ENCODE measurements at places on chromosomes 3 and 15. TPM values are rescaled to one million over a fixed set of nuclear protein-coding genes. Genes with fewer than 3 reads are reported as not detected.

GRCh38 chr3:99410789-99411311 lies 227.5 kb upstream of the COL8A1 start:
- no peak overlapping the region for H3K27ac ChIP-seq
- no peaks in the 10 kb centered on the region for H3K27me3 ChIP-seq
- no peaks in the 10 kb centered on the region for H3K4me1 ChIP-seq
- no peak overlapping the region for H3K4me3 ChIP-seq
- H3K36me3 ChIP-seq, result no peaks in the 10 kb centered on the region

GRCh38 chr15:68614286-68615035 lies 35.7 kb downstream of the CORO2B start:
- no peak for DNase-seq
- H3K36me3 ChIP-seq, result no peaks in the 10 kb centered on the region

OXTR gene
- total RNA-seq, result 1.6 TPM

- no peak overlapping the region for H3K27ac ChIP-seq
- H3K4me1 ChIP-seq, result no peaks in the 10 kb centered on the region
- H3K36me3 ChIP-seq, result no peaks in the 10 kb centered on the region
- no peak for DNase-seq
- no peak overlapping the region for H3K4me3 ChIP-seq
- no peaks in the 10 kb centered on the region for H3K27me3 ChIP-seq
These were observed 11.4 kb downstream of the CD86 start for GRCh38 chr3:122066331-122067213.

DNA sequence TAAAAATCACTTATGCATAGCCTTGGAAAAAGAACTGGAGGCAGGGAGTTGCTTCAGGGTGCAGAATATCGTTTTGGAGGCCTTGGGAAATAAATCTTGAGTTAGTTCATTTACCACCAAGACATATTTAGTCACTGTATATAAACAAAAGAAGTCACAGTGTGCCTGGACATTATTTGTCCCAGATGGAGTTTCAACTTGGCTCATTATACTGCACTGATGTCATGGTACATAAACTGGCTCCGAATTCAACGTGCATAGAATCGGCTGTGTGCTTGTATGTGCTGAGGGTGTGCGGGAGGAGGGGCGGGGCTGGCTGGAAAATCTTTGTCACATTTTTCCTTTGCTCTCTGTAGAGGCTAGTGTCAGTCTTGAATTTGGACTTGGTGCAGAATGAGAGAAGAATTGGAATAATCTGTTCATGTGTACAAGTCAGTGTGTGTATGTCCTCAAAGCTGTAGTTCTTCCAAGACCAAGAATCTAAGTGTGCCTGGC lies 86.6 kb downstream of the FNDC3B start:
- H3K36me3 ChIP-seq, result no peaks in the 10 kb centered on the region
- no peaks in the 10 kb centered on the region for H3K27me3 ChIP-seq
- peak overlapping the region; percentile 71 for H3K27ac ChIP-seq
- DNase-seq, result peak; percentile 67
- H3K4me3 ChIP-seq, result no peak overlapping the region
- H3K4me1 ChIP-seq, result peaks cover 56% of the 10 kb centered on the region

UPK1B gene
- 9.0 TPM for total RNA-seq

- H3K36me3 ChIP-seq, result peaks cover 4% of the 10 kb centered on the region
- H3K4me1 ChIP-seq, result no peaks in the 10 kb centered on the region
- no peak overlapping the region for H3K4me3 ChIP-seq
- no peak overlapping the region for H3K27ac ChIP-seq
These were observed 24.0 kb downstream of the TFRC start for GRCh38 chr3:196057760-196058331.

- no peaks in the 10 kb centered on the region for H3K27me3 ChIP-seq
- no peaks in the 10 kb centered on the region for H3K36me3 ChIP-seq
- H3K4me3 ChIP-seq, result no peak overlapping the region
- H3K27ac ChIP-seq, result no peak overlapping the region
- DNase-seq, result no peak
- no peaks in the 10 kb centered on the region for H3K4me1 ChIP-seq
These were observed 74.9 kb downstream of the SEMA6D start for GRCh38 chr15:47792231-47792630.

GRCh38 chr3:20141851-20142250 lies 44.2 kb downstream of the SGO1 start:
- no peaks in the 10 kb centered on the region for H3K36me3 ChIP-seq
- DNase-seq, result peak; percentile 26
- H3K27me3 ChIP-seq, result no peaks in the 10 kb centered on the region
- H3K27ac ChIP-seq, result no peak overlapping the region

DNA sequence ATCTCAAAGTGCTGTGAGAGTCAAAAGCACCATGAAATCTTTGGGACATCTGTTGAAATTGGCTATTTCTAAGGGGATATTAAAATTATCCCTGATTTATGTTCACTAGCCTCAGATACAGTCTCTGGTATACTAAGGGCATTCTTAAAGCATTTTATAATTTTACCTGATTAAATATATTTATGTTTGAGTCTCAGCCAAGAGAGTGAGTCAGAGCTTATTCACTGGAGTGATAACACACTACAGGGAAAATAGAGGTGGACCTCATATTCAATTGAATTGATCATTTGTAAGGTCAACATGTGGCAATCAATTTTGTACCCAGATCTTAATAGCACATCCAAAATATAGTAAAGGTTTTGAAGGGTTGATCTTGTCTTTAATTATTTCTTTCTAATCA lies 733.6 kb downstream of the EPHA3 start:
- no peak for DNase-seq
- no peaks in the 10 kb centered on the region for H3K27me3 ChIP-seq
- H3K4me3 ChIP-seq, result no peak overlapping the region
- no peak overlapping the region for H3K27ac ChIP-seq
- H3K36me3 ChIP-seq, result no peaks in the 10 kb centered on the region
- no peaks in the 10 kb centered on the region for H3K4me1 ChIP-seq

DNA sequence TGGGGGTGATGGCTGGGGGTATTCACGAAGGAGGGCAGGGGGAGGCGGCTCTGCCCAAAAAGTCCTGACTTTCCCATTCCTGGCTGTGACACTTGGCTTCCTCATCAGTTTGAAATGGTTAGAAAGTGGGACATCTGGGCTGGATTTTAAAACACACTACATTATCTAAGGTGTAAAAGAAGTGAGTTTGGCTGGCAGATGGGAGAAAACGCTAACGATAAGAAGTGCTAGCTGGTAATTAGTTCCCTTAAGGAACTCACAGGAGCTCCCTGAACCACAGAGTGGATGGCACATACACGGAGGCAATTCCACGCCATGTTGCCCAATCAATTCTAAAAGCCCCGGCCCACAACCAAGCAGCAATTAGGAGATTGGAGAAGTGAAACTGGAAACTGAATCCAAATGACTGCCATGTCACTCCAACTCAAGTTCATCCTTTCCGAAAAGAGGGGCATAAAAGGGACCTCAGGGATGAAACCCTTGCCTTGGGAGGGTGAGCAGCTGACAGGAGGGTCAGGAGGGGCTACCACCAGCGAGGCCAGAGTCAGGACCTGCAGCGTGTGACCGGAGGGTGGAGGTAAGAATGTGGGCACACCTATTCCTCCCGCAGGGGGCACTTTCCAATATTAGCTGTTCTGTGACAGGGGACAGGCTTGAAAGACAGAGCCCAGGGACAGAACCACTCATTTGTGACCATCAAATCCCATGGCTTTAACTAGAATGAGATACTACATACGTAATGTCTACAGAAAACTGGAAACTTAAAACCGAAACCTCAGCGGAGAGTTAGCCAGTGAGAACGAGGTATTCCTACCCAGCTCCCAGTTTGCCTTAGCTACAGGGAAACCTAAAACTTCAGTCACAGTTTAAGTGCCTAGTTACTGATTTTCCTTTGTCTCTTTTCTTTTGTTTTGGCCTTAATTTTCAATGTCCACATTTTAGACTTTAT lies 95.3 kb upstream of the OXTR start:
- no peaks in the 10 kb centered on the region for H3K4me1 ChIP-seq
- no peaks in the 10 kb centered on the region for H3K36me3 ChIP-seq
- DNase-seq, result no peak
- no peak overlapping the region for H3K27ac ChIP-seq

NSMCE3 gene
- 15.1 TPM for total RNA-seq

- peaks cover 3% of the 10 kb centered on the region for H3K4me1 ChIP-seq
- H3K4me3 ChIP-seq, result no peak overlapping the region
- H3K27ac ChIP-seq, result peak overlapping the region; percentile 61
- no peaks in the 10 kb centered on the region for H3K36me3 ChIP-seq
- DNase-seq, result peak; percentile 54
- no peaks in the 10 kb centered on the region for H3K27me3 ChIP-seq
These were observed 159.0 kb upstream of the IL12A start for GRCh38 chr3:159829539-159830227.

- peaks cover 10% of the 10 kb centered on the region for H3K4me1 ChIP-seq
- no peaks in the 10 kb centered on the region for H3K36me3 ChIP-seq
- DNase-seq, result no peak
- no peak overlapping the region for H3K27ac ChIP-seq
- H3K4me3 ChIP-seq, result no peak overlapping the region
These were observed 103.8 kb downstream of the IQCH start for GRCh38 chr15:67358391-67358790.

SLC51B gene
- 6.5 TPM for total RNA-seq

DLEC1 gene
- 0.68 TPM for total RNA-seq

DNA sequence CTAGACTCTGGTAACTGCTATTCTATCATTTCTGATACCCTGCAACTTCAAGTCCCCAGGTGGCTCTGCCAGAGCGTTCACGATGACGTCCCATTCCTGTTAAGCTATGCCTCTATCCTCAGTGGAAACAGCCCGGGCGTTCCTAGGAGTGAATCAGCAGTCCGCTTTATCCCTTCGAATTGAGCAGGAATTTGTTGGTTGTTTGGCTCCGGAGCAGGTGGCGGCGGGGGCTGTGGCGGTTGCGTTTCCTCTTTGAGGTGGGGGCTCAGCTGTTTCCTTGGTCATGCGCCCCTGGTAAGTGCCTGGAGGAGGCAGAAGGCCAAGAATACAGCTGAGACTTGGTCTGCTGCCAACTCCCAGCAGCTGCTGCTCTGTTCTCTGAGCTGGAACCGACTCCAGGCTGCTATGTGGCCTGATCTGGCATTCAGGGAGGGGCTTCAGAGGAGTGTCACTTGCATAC lies 25.2 kb downstream of the ARPP21 start:
- no peaks in the 10 kb centered on the region for H3K4me1 ChIP-seq
- H3K4me3 ChIP-seq, result no peak overlapping the region
- peak; percentile 30 for DNase-seq
- no peak overlapping the region for H3K27ac ChIP-seq
- no peaks in the 10 kb centered on the region for H3K36me3 ChIP-seq

DNA sequence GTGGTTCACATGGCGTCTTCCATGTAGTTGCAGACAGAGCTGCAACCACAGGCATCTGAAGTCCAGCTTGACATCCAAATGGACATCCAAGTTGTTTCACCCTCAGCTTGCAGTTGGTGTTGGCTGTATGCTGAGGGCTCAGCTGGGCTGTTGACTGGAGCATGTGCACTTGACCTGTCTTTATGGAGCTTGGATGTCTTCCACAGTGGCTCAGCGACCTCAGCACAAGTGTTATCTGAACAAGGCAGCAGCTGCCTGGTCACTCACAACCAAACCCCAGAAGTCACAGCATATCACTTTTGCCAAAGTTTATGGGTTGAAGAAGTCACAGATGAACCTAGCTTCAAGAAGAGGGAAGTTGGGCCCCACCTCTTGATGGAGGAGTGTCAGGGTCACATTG lies 92.9 kb downstream of the TPRA1 start:
- H3K4me3 ChIP-seq, result no peak overlapping the region
- H3K27ac ChIP-seq, result no peak overlapping the region
- no peaks in the 10 kb centered on the region for H3K27me3 ChIP-seq
- no peak for DNase-seq

- DNase-seq, result no peak
- no peaks in the 10 kb centered on the region for H3K36me3 ChIP-seq
- peak overlapping the region; percentile 27 for H3K4me3 ChIP-seq
These were observed 1.6 kb upstream of the GOLM2 start for GRCh38 chr15:44286814-44287452.

BTLA gene
- total RNA-seq, result not detected

PCLAF gene
- 21.2 TPM for total RNA-seq

DNA sequence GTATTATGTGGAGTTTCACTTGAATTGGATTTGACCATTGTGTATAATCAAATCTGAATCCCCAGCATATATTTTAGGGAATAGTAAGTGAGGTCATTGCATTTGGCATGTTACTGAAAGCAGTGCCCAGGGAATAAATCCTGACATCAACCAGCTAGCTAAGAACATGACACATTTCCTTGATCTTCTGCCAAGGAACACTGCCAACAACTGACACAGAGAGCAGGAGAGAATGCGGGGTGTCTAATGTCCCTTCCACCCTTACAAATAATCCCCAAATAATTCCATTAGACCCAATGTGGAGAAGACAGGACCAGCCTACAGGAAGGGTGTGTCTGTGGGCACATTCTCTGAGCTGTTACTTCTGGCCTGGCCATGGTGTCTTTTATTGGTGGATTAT lies 30.6 kb upstream of the UBE3A start:
- no peak for DNase-seq
- no peak overlapping the region for H3K4me3 ChIP-seq
- H3K27me3 ChIP-seq, result no peaks in the 10 kb centered on the region
- H3K27ac ChIP-seq, result no peak overlapping the region
- H3K36me3 ChIP-seq, result no peaks in the 10 kb centered on the region

PDIA5 gene
- 82.0 TPM for total RNA-seq

TIMP4 gene
- 4.7 TPM for total RNA-seq

DNA sequence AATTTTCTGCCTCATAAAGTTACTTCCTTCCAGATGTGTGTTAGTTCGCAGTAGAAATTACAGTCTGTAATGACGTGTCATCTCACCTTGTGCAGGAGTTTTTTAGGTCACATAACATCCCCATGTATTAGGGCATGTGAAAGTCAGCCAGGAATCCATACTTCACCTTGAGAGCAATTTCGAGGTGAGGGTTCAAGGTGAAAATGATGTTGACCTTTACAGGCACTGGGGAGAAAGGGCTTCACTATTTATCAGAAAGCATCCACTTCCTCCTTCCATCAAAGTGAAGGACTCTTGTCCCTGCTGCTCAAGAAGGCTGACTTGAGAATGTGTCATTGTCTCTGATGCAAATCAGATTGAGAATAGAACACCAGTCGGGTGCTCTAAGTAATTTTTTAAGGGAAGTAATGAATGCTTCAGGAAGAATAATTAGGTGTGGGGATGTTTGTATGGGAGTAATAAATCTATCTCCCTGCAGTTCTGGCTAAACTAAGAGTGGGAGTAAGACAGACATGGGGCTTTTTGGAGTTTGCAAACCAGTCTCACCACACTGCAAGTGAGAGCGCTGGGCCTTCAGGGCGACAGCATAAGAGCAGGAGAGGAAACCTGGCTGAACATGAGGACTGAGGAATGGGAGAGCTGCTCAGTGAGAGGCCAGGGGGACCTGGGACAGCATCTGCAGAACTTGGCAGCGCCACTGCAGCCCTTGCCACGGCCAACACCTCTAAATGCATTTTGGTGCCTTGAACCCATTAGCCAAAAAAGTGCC lies 85.9 kb upstream of the IL12A start:
- H3K4me1 ChIP-seq, result no peaks in the 10 kb centered on the region
- no peaks in the 10 kb centered on the region for H3K27me3 ChIP-seq
- DNase-seq, result no peak
- no peak overlapping the region for H3K4me3 ChIP-seq

- no peaks in the 10 kb centered on the region for H3K27me3 ChIP-seq
- H3K4me3 ChIP-seq, result no peak overlapping the region
- H3K4me1 ChIP-seq, result no peaks in the 10 kb centered on the region
- no peaks in the 10 kb centered on the region for H3K36me3 ChIP-seq
- H3K27ac ChIP-seq, result no peak overlapping the region
- DNase-seq, result peak; percentile 85
These were observed 296.8 kb downstream of the DOCK3 start for GRCh38 chr3:50971487-50971924.

GRCh38 chr15:73981761-73982221 lies 10.3 kb downstream of the STOML1 start:
- no peak for DNase-seq
- no peak overlapping the region for H3K4me3 ChIP-seq
- H3K36me3 ChIP-seq, result no peaks in the 10 kb centered on the region

All from hepatocyte (in vitro differentiated cells).